Left lobe of liver (tissue), 2 donors: ENCODE measurements at places on chromosomes 7 and 10. TPM values are rescaled to one million over a fixed set of nuclear protein-coding genes. Genes with fewer than 3 reads are reported as not detected.

ANKMY2 gene
- total RNA-seq, result 8.0 TPM

UTF1 gene
- total RNA-seq, result not detected

- DNase-seq, result no peak
Measured at GRCh38 chr10:3271354-3272115, 99.0 kb upstream of the PITRM1 start.

DNA sequence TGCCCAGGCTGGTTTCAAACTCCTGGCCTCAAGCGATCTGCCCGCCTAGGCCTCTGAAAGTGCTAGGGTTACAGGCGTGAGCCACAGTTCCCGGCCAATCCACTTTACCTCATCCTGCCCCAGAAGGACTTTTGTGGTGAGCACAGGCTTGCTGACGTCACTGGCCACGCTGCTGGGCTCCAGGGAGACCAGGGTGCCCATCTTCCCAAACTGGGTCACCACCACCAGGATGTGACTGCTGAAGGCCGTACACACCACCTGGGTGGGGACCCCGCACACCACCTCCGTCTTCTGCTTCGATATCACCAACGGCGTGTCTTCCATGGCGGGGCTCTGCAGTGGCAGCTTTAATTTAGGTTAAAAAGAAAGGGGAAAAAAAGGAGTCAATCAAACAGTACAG is 816 bp downstream of the PSMG3 start:
- DNase-seq, result no peak

DNA sequence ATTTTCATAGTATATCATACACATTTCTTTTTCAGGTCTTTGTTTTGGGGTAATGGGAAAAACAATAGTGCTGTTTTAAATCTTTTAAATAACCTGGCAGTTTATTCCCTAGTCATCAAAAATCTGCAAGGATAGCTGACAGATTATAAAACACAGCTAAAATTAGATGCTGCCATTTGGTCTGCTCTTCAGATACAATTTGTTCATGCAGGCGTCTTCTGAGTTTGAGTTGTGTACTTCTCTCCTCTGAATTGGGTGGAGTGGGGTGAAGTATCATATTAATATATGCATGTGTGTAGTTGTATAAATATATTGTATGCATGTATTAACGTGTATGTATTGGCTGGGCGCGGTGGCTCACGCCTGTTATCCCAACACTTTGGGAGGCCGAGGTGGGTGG is 42.9 kb upstream of the ST7 start:
- DNase-seq, result no peak

DNA sequence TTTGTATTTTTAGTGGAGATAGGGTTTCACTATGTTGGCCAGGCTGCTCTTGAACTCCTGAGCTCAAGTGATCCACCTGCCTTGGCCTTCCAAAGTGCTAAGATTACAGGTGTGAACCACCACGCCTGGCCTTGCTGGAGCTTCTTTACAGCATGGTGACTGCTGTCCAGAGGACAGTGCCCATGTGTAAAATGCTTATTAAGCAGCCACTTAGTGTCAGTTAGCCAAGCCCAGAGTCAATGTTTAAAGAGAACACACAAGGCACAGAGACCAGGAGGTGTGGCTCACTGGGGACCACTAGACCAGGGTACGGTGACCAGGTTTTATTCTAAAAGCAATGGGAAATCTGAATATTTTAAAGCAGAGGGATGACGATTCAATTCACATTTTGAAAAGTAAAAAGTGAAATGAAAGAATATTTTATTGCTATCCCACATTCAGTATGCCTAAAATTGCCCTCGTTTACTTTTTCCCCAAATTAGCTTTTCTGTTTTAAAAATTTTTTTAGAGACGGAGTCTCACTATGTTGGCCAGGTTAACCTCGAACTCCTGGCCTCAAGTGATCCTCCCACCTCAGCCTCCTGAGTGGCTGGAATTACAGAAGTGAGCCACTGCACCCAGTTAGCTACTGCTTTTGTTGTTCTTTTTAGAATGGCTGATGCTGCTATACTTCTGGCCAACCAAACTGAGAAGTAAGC is 172.8 kb downstream of the NRP1 start:
- DNase-seq, result no peak

DNA sequence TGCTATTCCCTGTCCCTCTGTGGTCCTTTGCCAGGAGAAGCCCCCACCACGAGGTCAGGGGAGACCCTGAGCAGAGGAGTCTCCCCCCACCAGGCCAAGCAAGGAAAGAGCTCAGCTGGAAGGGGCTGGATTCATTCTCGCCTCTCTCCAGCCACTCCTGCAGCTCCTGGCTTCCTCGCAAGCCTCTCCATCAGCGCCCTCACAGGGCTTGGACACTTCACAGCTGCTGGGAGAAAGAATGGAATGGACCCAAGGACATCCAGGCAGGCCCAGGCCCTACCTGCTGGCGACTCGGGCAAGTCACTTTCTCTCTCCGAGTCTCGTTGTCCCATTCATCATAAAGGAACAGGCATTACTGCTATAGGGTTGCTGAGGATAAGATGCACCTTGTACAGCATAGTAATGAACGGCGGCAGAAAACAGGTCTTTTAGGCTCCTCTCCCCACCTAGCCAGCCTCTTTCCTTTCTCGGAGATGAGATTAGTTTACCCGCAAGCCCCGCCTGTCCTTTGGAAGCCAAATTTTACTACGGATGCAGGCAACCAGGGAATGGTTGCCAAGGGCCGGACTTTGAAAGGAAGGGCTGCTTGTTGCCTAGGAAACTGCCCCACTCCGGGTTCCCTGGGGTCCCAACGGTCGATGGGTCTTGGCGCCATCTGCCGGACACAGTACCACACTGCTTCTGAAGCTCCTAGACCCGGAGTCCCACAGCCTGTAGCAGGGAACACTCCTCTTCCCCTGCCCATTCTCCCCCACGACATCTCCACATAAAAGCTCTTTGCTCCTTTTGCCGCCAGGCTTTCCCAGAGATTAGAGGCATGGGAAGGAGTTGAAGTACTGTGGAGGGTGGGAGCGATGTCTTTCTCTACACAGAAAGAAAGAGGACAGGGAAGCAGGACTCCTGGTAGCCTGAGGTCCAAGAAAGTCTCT is 22.3 kb downstream of the IMPDH1 start:
- DNase-seq, result peak; percentile 76
